ENCODE measurements at places on chromosomes 7 and 10.

DNA sequence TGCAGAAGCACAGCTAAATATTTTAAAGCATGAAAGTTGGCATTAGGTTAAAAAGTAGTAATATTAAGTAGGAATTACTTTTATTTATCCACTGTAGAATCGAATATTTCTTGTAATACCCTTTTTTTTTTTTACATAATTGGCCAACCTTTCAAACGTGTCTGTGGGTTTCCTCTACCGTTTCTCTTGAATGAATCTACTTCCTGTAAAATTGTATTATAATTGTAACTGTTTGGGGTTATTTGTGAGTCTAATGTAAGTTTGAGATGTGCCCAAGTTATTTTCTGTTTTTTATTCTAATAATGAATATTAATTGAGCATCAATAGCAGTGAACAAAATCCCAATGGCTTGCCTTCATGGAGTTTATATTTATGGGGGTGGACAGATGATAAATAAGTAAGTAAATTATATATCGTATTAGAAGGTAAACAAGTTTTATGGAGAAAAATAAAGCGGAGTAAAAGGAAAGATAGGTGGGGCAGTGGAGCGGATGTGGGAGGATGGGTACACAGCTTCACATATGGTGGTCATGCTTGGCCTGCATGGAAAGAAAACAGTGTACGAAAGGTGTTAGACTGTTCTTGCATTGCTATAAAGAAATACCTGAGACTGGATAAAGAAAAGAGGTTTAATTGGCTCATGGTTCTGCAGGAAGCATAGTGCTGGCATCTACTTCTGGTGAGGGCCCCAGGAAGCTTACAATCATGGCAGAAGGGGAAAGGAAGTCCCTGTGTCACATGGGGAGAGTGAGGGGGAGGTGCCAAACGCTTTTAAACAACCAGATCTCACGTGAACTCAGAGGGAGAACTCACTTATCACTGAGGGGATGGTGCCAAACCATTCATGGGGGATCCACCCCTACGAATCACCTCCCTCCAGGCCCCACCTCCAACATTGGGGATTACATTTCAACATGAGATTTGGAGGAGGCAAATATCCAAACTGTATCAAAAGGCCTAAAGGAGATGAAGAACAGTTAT is 5.4 kb downstream of the TSPAN13 start:
- no peak for DNase-seq

- DNase-seq = no peak
Measured at GRCh38 chr7:15303357-15303756, 258.5 kb downstream of the AGMO start.

- no peak for DNase-seq
Measured at GRCh38 chr7:148299350-148300276, 291.0 kb upstream of the C7orf33 start.

DNA sequence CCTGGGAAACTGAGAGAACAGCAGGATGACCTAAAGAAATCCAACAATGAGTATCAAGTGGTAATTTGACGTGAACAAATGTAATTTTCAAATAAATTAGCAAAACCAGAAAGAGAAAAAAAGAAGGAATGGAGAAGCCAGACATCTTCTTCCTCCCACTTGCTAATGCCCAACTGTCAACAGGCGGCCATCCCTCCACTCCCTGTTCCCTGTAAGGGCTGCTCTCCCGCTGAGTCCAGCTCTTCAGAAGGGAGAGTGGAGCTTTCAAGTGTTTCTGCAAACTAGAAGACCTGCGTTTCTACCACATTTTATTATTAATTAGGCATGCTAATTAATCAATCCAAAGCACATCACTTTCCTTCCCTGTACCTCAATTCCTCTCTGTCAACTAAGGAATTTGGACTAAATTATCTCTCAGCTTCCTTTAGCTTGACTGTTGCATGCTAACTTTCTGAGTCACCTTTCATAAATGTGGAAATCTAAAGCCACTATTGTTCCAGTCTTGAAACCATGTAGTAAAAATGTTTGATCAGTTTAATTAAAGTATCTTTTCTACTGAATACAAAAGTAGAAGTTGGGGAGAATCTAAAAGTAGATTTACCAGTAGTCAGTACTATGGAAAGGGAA is 48.4 kb upstream of the CUL1 start:
- DNase-seq = no peak

DNA sequence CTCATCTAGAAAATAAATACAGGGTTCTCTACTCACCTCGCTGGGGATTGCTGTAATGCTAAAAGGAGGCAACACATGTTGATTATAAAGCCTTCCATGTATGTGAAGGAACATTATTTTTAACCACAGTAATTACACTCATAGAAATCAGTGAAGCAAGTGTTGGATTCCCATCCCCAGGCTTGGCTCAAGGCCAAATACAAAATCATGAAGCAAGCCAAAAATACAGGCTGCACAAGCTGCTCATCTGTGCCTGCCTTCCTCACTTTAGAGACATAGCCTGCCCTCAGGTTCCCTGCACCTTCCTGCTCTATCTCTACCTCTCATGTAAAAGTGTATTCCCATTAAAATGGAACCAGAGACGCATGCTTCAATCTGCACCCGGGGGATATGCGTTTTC is 1077.1 kb upstream of the C7orf33 start:
- no peak for DNase-seq

GRCh38 chr10:46525177-46525823 is 31.2 kb downstream of the GPRIN2 start:
- DNase-seq = no peak

Measured in progenitor cell of endocrine pancreas (in vitro differentiated cells).